ENCODE measurements at places on chromosomes 4 and X.

DNA sequence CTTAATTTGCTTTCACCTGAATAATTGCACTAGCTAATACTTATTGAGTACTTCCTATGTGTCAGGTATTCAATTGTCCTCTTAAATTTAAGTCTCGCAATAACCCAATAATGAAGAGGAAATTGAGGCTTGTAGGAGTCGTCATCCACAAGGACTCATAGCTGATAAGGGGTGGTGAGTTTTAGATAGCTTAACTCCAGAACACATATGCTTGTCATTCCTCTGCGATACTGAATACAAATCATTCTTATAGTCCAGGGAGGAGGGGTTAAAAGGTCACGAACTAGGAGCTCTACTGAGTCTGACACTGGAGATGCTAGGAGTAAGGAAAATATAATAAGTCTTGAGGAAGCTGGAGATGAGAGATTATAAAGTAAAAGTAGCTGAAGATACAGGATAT lies 1.4 kb upstream of the PACRGL start:
- DNase-seq = no peak

- DNase-seq = no peak
Measured at GRCh38 chr4:61427818-61428495, 227.8 kb downstream of the ADGRL3 start.

- no peak for DNase-seq
Measured at GRCh38 chr4:121686255-121686654, 10.5 kb downstream of the ANXA5 start.

DNA sequence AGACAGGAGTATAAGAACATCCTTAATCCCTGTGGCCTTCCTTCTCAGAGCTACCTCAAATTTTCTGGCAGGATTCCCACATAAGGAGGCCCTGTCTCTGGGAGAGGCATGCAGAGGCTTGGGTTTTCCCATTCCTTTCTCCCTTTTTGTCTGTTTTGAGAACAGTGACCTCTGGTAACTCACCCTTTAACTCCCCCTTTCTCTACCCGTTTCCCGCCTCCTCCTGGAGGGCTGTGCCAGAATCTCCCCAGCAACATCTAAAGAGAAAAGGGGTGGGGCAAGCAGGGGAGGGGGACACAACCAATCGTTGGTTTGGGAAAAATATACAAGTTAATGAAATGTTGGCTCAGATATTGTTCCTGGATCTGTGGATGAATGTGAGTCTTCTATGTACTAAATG lies 303.7 kb upstream of the IRS4 start:
- DNase-seq = no peak

DNA sequence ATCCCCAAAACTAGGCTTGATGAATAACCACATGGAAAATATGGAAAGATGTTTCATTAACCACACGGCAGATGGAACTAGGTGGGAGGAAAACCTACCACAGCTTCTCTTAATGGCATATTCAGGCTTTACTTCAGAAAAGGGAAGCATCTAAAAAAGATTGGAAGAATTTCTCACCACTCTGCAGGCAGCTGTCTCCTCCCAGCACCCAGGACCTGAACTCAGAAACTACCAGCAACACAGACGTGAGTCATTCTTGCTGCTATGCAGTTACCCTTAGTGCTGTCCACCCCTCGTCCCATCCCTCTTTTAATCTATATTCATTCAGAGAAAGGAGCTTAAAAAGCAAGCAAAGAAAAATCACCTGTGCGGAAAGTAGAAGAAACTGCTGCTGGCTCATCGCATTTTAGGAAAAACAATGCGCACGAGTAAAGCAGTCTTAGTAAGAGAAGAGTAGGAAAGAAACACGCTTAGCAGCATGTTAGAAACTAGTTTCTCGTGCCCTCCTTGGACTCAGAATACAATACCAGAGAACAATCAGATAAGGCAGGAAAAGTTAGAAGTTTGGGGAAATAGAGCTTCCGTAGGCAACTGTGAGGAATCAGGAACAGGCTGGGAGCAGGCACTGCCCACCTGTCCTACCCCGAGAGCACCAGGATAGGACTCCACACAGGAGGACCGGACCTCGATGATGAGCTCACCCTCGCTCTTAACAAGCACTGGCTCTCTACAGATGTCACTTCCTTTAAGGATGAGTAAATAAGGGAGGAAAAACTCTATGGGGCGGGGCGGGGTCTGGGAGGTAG lies 48.1 kb upstream of the ENPP6 start:
- DNase-seq = no peak

- no peak for DNase-seq
Measured at GRCh38 chr4:99921174-99921573, 25.2 kb downstream of the DNAJB14 start.

DNA sequence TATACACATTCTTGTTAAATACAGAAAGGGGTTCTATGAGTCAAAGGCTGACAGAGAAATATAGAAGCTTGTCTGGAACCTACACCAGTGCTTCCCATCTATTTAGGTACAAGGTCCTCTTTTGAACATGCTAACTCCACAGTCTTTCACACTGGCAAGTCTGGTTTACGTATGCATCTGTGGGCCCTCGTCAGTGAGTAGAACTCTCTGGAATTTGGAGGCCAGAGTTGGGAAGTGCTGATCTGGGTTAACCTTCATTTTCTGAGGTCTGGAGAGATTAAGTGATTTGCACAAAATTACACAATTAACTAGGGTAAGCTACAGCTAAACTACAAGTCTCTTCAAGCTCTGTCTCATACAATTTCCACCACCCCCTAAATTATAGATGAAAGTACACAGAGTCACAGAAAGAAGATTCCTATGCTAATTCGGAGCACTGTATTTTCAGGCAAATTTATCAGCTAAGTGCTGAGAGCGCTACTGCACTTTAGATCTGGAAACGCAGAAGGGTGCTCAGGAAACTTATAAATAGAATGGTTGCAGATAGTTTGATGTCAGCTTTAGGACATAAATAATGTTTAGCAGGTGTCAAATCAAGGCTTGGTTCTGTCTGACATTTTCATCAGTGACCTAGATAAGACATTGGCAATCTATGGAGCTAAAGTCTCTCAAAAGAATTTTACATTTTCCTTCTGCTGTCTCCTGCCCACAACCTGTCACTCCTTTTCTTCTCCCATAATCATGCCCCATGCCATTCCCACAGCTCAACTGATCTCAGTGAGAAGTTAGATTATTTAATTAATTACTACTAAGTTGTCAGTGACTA lies 43.0 kb upstream of the PDLIM5 start:
- no peak for DNase-seq

- no peak for DNase-seq
Measured at GRCh38 chr4:27267970-27268355, 407.3 kb downstream of the STIM2 start.

GRCh38 chr4:165631912-165632311 lies 241.1 kb upstream of the TLL1 start:
- DNase-seq = no peak
